ENCODE measurements at places on chromosomes 13 and 19. TPM values are rescaled to one million over a fixed set of nuclear protein-coding genes. Genes with fewer than 3 reads are reported as not detected.

KLK10 gene
- total RNA-seq, result not detected

ETV2 gene
- total RNA-seq, result not detected

GTF2F2 gene
- total RNA-seq, result 55.2 TPM

CEACAM20 gene
- not detected for total RNA-seq

GRCh38 chr13:23651887-23652286 lies 81.7 kb downstream of the TNFRSF19 start:
- no peak for DNase-seq

DNA sequence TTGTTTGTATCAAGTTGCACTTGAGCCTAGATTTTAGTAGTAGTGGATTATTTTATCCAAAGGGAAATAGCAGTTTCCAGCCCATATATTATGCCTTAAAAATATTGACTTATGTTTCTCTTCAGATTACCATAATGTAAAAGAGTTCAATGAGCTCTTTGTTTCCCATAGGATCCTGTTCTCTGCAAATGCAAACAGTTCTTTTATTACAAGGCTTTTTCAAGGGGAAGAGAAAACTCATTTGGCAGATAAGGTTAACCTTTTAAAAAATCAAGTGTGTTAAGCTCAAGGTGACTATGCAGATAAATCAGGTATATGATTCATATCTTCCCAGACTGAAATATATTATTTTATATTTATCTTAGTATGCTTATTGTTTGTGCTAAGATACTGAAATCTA lies 961.2 kb upstream of the SPRY2 start:
- DNase-seq, result no peak

- DNase-seq, result no peak
These were observed 2.3 kb downstream of the DDX39A start for GRCh38 chr19:14416817-14417231.

GRCh38 chr19:13176345-13176744 lies 26.1 kb downstream of the IER2 start:
- peak; percentile 57 for DNase-seq

DNA sequence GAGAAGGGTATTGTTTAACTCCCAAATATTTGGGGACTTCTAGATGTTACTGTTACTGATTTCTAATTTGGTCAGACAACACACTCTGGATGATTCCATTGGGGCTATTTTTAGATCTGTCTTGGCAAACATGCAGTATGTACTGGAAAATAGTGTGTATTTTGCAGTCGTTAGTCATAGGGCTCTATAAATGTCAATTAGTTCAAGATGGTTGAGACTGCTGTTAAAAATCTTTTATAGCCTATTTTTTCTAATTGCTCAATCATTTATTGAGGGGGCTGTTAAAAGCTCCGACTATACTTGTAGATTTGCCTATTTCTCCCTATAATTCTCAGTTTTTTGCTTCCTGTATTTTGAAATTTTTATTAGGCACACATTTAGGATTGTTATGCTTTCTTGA lies 31.4 kb downstream of the PPP5C start:
- DNase-seq, result no peak

DNA sequence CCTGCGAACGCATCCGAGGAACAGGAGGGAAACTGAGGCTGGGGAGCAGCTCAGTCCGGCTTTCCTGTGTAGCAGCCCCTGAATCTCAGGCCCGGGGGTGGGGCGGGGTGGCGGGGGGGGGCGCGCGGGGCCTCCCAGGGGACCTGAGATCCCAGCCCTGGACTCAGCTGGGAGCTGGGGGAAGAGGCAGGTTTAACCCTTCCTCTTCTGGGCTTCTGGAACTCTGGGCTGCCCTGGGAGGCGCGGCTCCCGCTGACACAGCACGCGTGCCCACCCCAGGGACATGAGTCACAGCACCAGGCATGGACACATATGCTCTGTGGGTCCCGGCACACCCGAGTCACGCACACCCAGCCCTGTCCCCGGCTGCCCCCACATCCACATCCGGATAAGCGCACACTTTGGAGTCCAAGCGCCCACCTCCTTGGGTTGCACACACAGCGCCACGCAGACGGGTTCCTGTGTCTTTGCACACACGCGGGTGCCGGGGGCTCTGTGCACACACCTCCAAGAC lies 3.5 kb upstream of the CIRBP start:
- peak; percentile 92 for DNase-seq

Data from Daoy (cell line).